CD4-positive, alpha-beta T cell treated with Interleukin-4 for 4 hours (primary cell): ENCODE measurements at places on chromosomes 2 and 18.
A peak's percentile ranks its signal among the peaks of the same experiment; 100 is the strongest.

- no peak for DNase-seq
Observed at GRCh38 chr2:209391776-209392401, 32.0 kb upstream of the MAP2 start.

GRCh38 chr2:207938886-207939285 is 86.4 kb downstream of the PLEKHM3 start:
- DNase-seq: no peak

- no peak for DNase-seq
Observed at GRCh38 chr2:43329637-43330036, 103.2 kb upstream of the ZFP36L2 start.

DNA sequence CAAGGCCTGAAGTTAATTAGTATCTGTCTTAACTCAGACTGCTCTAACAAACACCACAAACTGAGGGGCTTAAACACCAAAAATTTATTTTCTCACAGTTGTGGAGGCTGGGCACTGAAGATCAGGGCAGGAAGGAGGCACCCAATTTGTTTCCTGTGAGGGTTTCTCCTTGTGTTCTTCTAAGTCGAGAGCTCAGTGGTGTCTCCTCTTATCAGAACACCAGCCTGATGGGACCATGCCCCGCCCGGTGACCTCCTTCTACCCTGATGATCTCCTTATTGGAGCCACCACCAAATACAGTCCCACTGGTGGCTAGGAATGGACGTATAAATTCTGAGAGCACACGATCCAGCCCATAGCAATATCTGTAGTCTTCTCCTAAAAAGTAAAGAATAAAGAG is 20.5 kb downstream of the TMEM18 start:
- no peak for DNase-seq

GRCh38 chr18:3626929-3627458 is 177.0 kb downstream of the TGIF1 start:
- DNase-seq: no peak

GRCh38 chr2:111135910-111136297 is 15.2 kb downstream of the BCL2L11 start:
- DNase-seq: no peak

GRCh38 chr2:237695201-237695780 is 67.9 kb downstream of the LRRFIP1 start:
- DNase-seq: peak; percentile 72

DNA sequence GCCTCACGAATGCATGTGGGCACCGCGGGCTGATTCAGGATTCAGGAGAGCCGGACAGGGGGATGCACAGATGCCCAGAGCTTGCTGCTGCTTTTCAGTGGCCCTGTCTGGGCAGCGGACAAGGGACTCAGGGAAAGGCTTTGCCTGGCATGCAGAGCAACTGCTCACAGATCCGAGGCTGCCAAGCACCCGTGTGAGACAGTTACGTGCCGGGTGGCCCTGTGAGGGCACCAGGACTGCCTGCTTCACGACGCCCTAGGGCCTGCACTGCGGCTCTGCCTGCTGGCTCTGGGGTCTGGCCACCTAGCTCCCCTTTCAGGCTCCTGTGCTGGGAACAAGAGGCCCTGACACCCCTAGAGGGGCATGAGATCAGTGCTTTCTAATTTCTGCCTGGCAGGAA is 221.4 kb upstream of the PXDN start:
- DNase-seq: no peak

- DNase-seq: no peak
Observed at GRCh38 chr2:239726091-239726591, 299.0 kb downstream of the NDUFA10 start.

DNA sequence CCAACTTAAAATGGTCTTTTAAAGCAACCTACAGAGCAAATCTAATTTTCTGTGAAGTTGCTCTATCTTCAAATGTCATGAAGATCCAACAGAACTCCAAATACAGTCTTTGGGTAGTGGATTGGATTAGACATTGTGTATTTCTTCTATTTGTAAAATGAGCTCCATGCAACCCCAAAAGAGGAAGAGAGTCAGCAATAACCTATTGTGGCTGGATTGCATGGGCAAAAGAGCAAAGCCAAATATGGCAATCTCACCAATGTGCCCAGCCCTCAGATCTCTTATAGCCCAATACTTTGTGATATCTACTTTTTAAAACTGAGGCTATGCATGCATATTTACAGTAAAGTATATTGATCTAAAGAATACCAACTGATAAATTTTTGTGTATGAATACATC is 146.3 kb downstream of the TXNL1 start:
- no peak for DNase-seq

DNA sequence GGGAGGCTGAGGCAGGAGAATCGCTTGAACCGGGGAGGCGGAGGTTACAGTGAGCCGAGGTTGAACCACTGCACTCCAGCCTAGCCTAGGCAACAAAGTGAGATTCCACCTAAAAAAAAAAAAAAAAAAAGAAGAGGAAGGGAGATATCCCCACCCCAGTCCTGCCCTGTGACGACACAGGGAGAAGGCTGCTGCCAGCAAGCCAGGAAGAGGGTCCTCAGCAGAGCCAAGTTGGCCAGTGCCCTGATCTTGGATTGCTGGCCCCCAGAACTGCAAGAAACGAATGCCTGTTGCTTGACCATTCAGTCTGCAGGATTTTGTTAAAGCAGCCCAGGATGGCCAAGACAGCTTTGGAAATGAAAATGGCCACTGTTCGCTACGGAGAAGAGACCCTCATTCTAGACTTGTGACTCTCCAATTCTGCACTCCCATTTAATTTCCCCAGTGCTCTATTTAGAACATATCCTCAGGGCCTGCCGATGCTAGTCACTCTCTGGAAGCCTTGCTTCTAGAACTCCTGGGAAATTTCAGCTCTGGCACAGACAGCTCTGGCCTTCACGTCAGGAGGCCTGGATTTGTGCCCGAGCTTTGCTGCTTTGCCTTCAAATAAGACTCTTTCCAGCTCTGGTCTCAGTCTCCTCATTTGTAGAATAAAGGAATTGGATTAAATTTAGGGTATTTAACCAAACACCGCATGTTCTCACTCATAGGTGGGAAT is 15.7 kb upstream of the AMMECR1L start:
- no peak for DNase-seq

DNA sequence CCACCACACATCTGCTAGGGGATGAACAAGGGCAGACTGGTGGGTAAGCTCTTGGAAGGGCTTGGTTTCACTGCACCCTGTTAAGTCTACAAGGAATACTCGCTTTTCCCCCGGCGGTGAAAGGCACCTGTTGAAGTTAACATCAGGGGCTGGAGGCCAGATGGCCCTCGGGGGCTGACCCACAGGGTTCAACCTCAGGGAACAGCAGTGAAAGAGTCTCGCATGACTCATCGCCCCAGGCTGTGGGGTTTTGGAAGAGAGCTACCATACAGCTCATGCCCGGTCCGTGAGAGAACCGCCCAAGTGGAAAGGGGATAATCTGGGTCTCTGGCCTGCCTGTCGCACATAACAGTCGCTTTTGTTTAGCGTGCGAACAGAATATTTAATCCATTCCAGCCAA is 748.0 kb downstream of the DPP10 start:
- no peak for DNase-seq

- DNase-seq: no peak
Observed at GRCh38 chr2:6916736-6917070, 509 bp upstream of the RNF144A start.

- DNase-seq: no peak
Observed at GRCh38 chr2:64362562-64363026, 91.4 kb upstream of the LGALSL start.

- DNase-seq: peak; percentile 42
Observed at GRCh38 chr2:7730449-7730848, 813.2 kb downstream of the RNF144A start.

GRCh38 chr18:44735096-44735495 is 54.4 kb downstream of the SETBP1 start:
- no peak for DNase-seq

DNA sequence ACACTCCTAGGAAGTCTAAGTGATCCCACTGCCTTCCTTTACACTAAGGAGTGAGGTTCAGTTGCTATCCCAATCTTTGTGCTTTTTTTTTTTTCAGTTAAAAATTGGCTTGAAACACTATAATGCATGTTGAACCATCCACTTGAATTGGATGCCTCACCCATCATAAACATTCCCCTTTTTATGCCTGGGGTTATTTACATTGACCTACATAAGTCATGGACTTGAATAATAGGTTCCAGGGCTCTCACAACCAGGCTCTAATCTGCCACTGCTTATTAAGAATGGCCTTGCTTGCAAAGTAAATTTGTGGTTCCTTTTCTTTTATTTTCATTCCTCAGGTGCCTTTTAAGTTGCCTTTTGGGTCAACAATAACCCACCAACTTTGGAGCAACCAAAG is 236.1 kb upstream of the MEIS1 start:
- no peak for DNase-seq

DNA sequence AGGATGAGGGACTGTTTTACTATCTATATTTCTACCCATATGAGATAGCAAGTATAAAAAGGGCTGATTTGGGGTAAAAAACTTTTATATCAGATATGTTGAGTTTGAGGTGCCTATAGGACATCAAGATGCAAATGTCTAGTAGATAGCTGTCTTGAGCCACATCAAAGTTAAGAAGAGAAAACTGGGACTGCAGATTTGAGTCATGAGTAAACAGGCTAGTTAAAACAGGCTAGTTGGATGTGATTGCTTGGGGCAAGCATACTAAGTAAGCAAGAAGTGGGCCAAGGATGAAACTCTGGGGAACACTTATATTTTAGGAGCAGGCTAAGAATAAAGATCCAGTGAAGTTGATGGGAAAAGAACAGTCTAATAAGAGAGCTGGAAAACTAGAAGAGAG is 2.8 kb upstream of the SCRN3 start:
- DNase-seq: no peak

DNA sequence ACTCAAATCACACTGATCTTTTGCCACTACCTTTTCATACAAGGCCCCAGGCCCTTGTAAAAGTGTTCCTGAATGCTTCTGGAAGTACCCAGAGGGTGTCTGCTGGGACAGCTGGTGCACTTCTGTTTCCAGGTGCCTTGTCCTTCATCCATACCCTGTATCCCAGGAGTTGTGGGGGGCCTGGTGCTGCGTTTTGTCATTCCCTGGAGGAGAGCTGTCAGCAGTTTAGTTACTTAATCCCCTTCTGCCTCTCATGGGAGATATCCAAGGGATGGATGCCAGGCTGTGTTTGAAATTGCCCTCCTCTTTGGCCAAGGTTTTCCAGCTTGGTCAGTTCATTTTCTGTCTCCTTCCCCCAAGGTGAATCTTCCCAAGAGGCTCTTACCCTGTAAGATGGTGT is 158.3 kb downstream of the WDSUB1 start:
- DNase-seq: no peak

- DNase-seq: no peak
Observed at GRCh38 chr18:26763446-26764110, 101.9 kb downstream of the AQP4 start.

- DNase-seq: no peak
Observed at GRCh38 chr18:59650266-59650820, 46.9 kb downstream of the CCBE1 start.

GRCh38 chr2:232779934-232780333 is 3.6 kb upstream of the KCNJ13 start:
- no peak for DNase-seq

- no peak for DNase-seq
Observed at GRCh38 chr2:190526105-190526750, 8.3 kb downstream of the NEMP2 start.

DNA sequence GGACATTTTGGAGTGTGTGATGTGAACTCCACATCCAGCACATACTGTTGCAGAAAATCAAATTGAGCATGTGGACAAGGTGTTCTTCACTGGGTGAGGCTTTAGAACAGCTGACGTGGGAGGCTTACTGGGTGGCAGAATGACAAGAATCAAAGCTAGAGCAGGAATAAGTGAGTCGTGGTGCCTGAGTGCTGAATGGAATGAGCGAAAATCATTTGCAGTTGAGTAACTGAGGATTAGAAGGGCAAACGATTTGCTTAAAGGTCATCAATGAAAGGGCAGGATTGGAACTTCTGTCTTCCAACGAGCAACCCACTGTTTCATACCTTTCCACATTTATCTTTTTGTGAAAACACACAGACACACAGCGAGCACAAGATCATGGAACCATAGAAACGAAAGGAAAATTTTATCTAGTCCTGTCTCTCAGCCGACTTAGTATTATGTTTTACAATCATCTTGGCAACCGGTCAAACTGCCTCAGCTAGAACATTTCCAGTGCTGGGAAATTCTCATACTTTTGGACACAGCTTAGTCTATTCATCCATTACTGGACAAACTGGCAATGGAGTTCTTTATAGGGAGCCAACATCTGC is 7.2 kb upstream of the DAW1 start:
- DNase-seq: no peak

GRCh38 chr2:127106457-127106990 is 430 bp downstream of the BIN1 start:
- DNase-seq: no peak

DNA sequence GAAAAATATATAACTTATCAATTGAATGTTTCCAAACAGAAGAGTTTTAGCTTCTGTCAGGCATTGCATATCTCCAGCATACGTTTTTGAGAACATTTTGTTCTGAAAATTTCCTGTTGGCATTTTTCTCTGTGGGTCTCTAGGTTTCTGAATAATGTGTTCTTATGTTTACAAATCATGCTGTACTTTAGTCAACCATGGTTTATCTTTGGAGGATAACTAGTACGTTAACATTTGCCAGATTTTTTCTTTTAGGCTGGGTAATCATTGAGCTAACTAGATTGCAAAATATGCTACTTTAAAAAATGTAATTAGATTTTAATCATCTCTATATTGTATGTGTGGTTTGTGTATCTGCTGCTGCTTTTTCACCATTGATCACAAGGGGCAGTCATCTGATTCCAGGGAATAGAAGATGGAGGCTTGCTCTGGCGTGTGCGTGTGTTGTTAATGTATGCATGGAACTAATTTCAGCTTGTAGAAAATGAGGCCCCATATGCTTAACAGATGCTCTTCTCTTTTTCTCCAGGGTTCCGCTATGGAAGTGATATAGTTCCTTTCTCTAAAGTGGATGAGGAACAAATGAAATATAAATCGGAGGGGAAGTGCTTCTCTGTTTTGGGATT is 21.3 kb downstream of the XRCC5 start:
- no peak for DNase-seq

DNA sequence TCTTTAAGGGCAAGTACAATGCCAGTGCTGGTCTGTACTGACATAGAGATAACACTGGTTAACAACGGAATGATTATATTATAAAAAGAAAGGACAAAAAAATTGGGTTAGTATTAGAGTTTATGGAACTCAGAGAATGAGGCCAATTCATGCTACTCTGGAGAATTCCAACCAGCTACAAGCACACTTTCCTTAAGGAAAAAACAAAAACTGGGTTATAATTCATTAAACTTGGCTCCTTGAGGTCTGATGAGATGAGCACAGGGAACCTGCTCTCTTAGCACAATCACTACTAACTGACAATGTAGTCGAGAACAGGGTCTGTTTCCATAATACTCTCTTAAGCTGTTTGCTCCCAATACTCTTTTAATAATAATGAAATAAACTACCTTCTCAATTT is 165.3 kb downstream of the NRXN1 start:
- DNase-seq: no peak

- no peak for DNase-seq
Observed at GRCh38 chr18:48835119-48835518, 115.6 kb downstream of the SMAD7 start.

GRCh38 chr2:97677480-97677879 is 8.0 kb downstream of the C2orf92 start:
- DNase-seq: no peak

- DNase-seq: no peak
Observed at GRCh38 chr2:152238016-152238415, 62.5 kb upstream of the STAM2 start.
